ENCODE measurements at places on chromosomes 7 and 10.

- no peak for DNase-seq
Measured at GRCh38 chr10:11036424-11037011, 18.8 kb downstream of the CELF2 start.

DNA sequence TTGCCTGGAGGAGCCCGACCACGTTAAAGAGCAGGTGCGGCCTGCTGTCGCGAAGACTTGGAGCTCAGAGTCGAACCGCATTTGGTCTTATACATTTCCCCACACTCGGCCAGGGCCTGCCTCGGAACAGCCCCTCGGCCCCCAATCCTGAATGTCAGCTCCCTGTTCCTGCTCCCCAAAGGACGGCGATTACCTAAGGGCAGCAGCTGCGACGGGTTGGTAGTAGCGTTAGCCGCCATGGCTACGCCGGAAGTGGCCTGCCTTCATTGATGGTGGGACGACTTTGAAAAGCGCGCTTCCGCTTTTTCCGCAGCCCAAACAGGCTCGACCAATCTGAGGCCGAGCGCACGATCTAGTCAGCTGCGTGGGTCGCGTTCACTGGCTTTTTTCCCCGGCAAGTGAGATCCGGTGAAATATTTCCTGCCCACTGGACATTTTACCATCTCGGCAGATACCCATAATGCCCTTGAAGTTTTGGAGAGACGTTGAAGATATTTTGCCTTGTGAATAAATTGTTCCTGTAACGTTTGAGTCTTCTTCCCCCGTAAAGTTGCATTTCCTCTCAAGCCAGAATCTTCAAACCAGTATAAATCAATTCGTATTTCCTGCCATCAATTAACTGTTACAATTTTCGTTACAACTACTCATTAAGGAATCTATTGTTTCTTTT is at the start of gene LSM5:
Gene LSM5, minus strand, starts transcription at position 254 of the 670 bp plus-strand sequence. Its CDS starts 15 bp downstream, at position 239.
- peak; percentile 85 for DNase-seq

GRCh38 chr7:87671-88070 is 104.7 kb upstream of the FAM20C start:
- DNase-seq = no peak

- DNase-seq = no peak
Measured at GRCh38 chr7:41118486-41118885, 584.4 kb downstream of the INHBA start.

DNA sequence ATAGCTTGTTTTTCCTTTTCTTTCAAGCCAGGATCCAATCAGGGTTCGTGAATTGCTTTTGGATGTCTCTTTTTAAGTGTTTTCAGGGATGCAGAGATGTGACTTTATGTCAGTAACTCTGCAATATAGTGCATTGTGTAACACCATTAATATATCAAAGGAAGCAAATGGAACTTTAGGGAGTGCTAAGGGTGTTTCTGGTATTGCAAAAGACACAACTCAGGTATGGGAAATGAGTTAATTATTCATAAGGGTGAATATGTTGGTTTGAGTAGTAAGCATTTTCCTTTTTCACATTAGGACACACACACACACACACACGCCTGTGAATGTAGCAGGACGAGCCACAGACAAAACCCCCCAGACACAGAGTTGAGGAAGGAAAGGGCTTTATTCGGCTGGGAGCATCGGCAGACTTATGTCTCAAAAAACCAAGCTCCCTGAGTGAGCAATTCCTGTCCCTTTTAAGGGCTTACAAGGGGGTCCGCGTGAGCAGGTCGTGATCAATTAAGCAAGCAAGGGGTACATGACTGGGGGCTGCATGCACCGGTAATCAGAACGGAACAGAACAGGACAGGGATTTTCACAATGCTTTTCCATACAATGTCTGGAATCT is 31.8 kb upstream of the GSDME start:
- no peak for DNase-seq

DNA sequence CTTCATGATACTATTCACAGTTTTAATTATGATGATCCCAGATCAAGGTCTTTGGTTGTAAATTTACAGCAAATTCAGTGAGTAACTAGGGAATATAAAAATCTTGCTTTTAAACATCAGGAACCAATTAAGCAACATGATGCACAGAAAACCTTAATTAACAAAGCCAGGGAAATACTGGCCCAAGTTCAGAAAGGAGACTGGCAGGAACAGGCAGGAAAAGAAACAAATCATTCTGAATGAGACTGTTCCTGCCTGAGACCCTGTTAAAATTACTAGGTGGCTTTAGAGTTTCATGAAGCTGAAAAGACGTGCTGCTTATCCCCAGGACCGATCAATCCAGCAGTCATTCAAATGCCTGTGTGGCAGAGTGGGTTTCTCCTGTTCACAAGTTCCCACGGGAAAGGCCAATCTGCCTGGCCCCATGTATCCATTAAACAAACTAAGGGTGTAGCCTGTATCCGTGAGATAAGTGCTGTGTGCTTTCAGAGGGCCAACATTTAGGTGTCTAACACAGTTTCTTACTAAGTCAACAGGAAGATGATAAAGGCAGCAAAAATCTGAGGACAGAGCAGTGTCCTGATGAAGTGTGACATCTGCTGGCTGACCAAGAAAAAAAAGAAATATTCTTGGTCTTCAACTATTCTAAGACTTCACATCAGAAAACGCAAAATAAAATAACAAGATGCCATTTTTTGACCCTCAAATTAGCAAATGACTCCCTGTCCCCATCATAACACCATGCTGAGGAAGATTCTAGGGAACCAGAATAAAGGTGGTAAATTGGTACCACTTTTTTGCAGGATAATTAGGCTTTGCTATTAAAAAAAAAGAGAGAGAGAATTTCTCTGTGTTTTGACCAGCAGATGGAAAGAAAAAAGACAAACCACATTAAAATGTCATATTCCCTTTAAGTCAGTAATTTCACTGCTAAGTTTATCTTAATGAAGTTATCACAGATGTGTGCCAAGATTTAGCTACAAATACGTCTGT is 34.2 kb downstream of the PUS7 start:
- no peak for DNase-seq

GRCh38 chr10:71133710-71134686 is 78.4 kb upstream of the UNC5B start:
- DNase-seq = no peak

- DNase-seq = no peak
Measured at GRCh38 chr7:134903073-134903790, 83.1 kb upstream of the AGBL3 start.

- DNase-seq = no peak
Measured at GRCh38 chr10:591646-592045, 97.8 kb downstream of the DIP2C start.

- no peak for DNase-seq
Measured at GRCh38 chr10:122373108-122373507, 1.4 kb upstream of the PLEKHA1 start.

DNA sequence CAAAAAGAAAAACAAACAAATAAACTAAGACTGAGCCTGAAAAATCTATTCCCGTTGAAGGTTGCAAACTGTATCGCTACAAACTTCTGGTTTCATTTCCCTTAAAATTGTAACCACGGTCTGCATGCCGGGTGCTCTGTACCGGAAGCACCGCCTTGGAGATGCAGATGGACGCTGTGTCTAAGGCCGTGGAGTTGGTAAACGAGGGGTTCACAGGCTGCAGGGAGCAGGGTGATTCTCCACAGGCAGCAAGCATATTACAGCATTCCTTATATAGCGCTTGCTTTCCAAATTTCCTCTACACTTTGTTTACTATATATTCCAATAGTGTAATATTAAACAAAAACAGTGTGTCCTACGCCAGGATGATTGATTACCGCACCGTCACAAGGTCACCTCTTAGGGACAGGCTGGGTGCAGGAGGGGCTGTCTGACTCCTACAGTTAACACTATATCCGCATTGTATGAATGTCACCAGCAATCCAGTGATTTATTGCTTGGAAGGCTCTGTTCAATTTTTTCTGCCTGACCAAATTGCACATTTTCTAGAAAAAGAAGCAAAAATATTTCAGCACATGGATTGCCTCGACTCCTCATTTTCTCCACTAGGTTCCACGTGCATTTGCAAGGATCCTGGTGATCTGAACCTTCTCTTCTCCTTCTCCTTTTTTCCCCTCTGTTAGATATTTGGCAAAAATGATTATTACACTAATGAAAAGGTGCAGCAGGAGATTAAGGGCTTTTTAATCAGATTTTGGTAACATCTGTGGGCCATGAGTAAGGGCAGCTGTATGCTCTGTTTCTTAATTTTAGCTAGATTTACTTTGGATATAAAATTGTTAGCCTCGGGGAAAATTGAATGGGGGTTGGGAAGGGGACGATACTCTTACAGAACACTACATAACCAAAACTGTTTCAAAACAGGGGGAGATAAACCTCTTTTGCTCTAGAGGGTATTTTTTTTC is 325.8 kb upstream of the MGMT start:
- no peak for DNase-seq

GRCh38 chr10:30454744-30455510 is 20.9 kb downstream of the MAP3K8 start:
- DNase-seq = no peak

- no peak for DNase-seq
Measured at GRCh38 chr10:29443745-29444523, 155.1 kb downstream of the LYZL1 start.

DNA sequence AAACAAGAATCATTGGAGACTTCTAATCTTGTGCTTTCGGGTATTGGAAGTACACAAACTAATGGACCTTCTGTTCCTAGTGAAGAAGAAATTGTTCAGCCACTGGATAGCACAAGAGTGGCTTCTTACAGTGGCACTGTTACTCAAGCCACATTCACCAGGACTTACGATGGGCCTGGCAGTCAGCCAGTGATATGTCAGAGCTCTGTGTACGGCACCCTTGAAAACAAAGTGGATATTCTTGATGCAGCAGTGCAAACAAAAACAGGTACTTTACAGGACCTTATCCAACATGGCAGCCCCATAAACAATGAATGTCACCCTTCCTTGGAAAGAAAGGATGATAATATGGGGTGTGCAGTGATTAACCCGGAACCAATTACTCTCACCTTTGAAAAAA is 61.6 kb downstream of the TASOR2 start:
- DNase-seq = no peak

DNA sequence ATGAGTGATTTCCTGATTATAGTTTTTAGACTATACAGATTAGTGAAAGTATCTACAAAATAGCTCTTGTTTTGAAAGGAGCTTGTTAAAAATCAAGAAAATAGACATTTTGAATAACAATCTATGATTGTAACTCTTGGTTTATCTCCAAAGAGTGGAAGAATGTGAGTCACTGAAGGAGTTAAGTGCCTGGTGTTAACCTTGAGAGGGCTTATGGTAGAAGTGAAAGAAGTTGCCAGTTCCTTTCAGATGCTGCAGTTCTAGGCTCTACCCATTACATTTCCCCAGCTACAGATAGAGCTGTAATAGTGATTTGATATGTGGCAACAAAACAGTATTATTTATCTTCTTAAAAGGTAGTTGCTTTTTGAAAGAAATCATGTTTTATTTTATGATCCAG is 12.7 kb downstream of the NRBF2 start:
- DNase-seq = no peak

DNA sequence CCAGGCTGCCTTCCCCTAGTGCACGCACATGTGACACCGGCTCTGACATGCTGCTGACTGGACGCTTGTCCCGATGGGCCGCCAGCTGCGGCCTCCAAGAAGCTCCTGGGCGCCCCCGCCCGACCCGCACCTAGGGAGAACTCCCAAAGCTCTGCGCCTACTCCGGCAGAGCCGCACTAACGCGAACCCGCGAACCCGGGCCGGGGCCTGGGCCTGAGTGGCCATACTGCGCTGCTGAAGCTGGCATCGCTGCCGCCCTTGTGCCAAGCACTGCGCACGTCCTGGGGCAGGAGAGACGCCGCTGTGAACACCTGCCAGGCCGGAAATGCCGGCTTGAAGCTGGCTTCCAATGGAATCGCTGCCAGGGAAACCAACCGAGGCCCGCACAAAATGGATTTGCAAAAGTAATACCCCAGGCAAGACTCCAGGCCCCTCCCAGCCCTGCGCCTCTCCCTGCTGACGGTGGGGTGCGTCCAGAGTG is 85.1 kb downstream of the WASHC2A start:
- DNase-seq = no peak

DNA sequence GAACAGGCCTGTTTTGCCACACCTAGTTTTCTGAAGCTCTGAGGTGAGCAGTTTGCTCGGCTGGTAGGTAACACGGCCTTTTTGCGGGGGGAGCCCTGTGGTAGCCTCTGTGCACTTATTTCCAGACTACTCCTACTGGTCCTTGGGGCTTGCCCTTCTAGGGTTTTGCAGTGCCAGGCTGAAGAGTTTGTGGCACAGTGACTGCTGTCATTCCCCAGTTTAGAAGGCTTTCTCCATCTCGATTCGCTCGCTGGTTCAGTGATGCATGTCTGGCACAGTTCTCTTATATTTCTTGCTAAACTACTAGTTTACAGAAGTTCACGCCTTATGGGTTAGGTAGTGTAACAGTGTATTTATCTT is 711 bp downstream of the KIF20B start:
- no peak for DNase-seq

DNA sequence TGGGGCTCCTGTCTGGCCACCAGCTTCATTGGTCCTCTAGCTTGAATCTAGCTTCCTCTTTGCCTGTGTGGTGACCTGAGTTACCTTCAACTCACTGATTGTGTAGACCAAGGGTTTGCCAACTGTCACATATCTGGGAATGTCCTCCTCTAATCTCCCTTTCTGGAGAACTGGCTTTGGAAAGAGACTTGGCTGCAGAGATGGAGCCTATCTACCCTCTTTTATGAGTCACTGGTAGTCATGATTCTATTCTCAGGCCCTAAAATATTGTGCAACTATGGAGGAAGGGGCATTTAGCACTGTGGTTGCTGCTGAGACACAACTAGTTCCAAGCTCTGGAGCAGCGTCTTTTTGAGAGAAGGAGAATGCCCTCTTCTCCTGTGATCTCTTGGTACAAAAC is 691.3 kb downstream of the KCNMA1 start:
- no peak for DNase-seq

DNA sequence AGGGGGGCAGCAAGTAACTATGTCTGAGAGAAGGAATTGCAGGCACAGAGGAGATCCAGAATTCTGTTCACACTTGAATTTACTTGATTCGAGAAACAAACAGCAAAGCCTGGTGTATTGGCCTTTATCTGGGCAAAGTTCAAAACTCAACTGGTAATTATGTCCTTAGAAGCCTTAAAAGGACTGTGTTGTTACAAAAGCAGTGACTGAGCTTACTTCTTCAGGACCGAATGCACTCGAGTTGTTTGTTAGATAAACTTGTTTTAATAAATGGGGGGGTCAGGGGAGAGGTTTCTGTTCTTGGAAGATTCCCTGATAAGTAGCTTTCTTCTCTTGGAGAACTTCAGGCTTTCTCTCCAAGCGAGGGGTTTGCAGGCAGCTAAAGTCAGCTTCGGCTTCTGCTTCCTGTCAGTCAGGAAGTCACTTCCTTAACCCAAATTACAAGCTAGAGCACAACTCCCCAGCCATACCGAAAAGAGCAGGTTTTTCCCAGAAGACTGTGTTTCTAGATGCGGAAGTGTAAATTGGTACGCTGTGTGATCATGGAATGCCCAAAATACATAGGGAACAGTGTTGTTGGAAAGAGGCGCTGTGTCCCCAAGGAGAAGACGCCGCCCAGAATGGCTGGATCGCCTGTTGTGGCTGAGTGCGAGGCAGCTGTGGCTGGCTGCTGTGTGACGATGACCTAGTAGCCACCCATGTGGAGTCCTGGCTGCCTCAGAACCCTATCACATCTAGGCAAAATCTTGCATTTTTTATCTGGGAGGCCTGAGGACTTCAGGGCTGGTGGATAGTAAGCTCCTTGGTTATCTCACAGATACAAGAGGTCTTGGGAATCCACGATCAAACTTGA is 110.4 kb downstream of the TCF7L2 start:
- peak; percentile 43 for DNase-seq

All from bone marrow (tissue), 2 donors.